GM03348 (cell line): ENCODE measurements at places on chromosomes 13 and 19.

DNA sequence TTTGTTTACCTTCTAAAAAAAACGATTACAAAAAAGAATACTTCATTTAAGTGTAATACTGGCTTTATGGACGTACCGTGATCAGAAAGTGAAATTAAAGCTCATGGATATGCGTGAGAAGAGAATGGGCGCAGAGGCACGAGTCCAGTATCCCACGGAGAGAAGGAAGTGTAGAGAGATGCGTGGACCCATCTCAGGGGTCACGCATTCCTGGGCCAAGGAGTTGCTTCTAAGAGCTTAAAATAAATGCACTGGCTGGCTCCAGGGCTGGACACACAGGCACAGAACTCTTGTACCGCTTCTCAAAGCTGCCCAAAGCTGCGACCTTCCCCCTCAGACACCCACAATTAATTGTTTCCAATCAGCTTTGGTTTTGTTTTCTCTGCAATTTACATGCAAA lies 8.7 kb upstream of the SPC24 start:
- DNase-seq = no peak

DNA sequence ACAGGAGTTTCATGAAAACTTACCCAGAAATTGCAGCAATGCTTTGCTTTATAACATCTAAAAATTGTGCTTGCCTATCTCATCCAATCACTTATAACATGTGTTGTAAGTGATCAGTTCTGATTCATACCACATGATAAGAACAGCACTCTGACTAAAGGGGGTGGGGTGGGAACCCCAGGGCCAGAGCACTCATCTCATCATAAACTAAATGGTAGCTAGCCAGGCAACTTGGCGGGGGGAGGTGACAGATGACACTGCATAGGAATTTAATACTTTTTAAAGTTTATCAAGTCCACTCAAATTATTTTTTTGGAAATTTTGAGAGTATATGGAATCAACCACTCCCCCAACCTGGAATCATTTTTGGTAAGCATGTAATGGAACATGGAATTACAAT lies 42.1 kb downstream of the FOXO1 start:
- DNase-seq = peak; percentile 29

- DNase-seq = no peak
Measured at GRCh38 chr13:24185591-24186232, 25.2 kb downstream of the SPATA13 start.

GRCh38 chr13:42753697-42754096 lies 27.7 kb upstream of the FAM216B start:
- no peak for DNase-seq

- no peak for DNase-seq
Measured at GRCh38 chr13:100755891-100756290, 81.3 kb upstream of the TMTC4 start.

DNA sequence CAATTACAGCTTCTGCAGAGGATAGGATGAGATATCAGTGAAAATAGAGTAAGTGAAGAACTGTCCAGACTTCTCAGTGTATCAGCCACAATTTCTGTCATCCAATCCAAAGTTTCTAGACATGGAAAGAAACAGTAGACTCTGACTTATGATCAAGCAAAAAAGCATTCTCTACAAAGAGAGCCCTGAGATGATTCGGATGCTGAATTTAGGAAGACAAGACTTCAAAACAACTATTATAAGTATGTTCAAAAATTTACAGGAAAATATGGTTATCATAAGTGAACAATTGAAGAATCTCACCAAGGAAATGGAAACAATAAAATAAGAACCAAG lies 238.2 kb upstream of the IRS2 start:
- no peak for DNase-seq

DNA sequence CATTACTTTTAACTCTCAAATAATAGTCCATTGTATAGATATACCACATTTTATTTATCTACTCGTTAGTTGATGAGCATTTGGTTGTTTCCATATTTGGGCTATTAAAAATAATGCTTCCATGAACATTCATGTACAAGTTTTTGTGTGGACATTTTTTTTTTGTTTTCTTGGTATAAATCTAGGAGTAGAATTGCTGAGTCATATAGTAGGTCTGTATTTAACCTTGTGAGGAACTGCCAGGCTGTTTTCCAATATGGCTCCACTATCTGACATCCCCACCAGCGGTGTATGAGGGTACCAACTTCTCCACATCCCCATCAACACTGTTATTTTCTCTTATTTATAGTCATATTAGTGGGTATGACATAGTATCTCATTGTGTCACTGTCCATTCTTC lies 143.1 kb downstream of the RAP2A start:
- no peak for DNase-seq

DNA sequence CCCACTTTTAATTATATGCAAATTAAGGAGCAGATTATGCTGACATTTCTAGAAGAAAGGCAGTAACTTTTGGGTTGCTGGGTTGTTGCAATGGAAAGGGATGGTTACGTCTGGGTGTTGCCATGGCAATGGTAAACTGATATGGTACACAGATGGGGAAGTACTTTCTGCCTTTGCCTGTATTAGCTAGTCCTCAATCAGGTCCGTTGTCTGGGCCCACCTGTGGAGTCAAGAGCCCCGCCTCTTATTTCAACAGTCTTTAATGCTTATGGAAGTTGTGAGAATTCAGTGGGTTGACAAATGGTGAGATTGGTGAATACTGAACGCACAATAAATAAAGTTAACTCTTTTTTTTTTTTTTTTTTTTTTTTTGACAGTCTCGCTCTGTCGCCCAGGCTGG lies 30.6 kb upstream of the DPP9 start:
- no peak for DNase-seq

DNA sequence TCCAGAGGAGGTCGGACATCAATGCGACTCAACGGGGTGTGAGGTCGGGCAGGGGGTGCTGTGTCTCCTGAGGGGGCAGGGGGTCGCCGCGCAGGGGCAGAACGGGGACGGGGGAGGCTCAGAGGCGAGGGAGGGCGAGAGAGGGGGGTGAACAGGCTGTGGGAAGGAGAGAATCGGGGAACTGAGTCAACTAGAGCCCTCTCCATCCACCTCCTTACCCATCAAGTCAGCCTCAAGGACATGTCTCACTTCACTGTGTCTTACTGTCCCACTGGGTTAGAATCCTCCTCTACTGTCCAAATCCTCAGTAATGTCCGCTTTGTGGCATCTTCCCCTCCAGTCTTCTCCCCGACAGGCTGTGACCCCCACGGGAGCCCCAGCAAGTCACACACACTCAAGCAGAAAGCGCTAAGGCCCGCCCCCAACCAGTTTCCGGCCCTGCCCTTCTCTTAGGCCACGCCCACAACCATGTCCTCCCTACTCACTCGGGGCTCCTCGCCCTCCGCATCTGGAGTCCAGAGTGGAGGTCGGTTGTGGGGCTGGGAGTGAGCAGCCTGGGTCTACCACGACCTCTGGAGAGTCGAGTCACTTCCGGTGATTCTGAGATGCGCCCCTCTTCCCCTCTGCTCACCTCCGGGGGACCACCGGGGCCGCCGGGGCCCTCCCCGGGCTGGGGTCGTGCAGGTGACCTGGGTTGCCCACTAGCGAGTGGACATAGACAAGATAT lies 9.3 kb downstream of the PLEKHA4 start:
- no peak for DNase-seq

GRCh38 chr13:45876781-45877180 lies 25.2 kb upstream of the SIAH3 start:
- no peak for DNase-seq

DNA sequence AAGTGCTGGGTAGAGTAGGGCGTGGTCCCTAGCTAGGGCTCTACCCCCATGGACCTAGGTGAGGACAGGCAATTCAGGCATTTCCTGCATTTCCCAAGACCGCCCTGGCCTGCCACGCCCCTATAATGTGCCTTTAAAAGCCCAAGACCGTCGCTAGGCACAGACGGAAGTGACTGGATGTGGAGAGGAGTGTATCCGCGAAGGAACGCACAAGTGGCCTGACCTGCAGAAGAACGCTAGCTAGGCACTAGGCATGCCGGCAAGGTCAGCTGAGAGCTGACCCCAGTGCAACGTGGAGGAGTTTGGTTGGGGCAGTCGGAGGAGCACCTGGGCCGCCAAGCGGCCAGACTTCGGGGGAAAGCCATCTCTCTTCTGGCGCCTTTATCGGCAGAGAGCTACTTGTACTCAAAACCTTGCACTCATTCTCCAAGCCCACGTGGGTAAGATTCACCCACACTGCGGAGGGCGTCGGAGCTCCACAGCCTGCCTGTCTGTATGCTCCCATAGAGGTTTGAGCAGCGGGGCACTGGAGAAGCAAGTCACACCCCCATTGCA lies 370.0 kb downstream of the FGF9 start:
- no peak for DNase-seq

DNA sequence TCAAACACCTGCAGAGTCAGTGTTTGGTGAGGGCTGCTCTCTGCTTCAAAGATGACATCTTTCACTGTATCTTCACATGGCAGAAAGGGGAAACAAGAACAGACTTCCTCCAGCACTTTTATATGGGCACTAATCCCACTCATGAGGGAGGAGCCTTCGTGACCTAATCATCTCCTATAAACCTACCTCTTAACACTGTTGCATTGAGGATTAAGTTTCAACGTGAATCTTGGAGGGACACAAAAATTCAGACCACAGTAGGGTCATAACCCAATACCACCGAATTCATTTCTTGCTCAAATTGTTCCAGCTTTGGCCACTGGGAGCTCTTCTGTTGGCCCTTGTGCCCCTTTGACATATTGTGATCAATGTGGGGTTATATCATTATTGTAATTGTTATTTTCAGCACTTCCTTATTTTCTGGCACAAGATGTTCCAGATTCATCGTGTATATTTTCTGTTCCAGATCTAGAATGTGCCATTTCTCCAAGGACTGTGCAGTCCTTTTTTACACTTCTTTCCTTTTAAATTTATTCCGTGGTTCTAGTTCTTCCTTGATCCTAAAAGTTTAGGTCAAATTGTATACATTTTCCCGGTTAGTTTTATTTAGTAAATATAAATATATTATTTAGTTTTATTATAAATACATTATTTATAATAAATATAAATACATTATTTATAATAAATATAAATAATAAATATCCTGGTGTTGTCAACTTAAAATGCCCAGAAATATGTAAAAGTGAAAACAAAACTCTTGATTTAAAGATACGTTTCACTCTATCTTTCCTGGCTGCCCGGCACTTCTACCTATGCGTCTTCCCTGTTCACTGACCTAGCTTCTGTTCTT lies 35.5 kb upstream of the IGFL4 start:
- no peak for DNase-seq

DNA sequence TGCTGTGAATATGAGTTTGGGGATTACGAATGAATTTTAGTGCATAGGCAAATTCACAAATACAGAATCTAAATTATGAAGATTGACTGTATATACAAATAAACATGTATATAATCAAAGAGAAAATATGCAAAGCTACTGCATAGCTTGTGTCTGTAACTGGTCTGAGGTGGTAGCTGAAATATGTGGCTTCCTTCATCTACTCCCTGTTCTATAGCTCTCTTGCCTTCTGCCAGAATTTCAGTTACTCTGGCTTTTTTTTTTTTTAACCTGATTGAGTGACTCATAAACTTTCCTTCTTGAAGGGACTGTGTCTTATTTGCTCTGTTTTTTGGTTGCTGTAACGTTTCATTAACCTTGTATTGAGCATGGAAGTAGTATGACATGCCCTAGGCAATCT lies 26.6 kb downstream of the DNAJC3 start:
- DNase-seq = no peak

GRCh38 chr13:49821216-49822009 lies 28.9 kb upstream of the KPNA3 start:
- DNase-seq = no peak

- DNase-seq = peak; percentile 21
Measured at GRCh38 chr13:25046274-25046984, 49.5 kb upstream of the PABPC3 start.

- no peak for DNase-seq
Measured at GRCh38 chr13:33520468-33520839, 234.9 kb upstream of the STARD13 start.

DNA sequence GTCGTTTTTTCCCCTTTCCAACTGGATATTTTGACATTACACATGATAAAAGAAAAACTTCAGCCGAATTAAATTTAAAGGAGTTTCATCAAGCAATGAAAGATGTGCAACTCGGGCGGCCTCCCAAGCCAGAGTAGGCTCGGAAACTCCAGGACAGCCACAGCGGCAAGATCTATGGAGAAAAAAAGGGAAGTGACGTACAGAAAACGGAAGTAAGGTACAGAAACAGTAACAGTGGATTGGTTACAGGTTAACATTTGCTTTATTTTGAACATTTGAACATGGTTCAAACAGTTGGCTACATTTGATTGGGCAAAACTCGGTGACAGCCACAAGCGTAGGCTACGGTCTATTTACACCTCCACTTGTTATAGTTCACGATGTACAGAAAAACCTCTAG lies 30.5 kb upstream of the FAM124A start:
- no peak for DNase-seq

DNA sequence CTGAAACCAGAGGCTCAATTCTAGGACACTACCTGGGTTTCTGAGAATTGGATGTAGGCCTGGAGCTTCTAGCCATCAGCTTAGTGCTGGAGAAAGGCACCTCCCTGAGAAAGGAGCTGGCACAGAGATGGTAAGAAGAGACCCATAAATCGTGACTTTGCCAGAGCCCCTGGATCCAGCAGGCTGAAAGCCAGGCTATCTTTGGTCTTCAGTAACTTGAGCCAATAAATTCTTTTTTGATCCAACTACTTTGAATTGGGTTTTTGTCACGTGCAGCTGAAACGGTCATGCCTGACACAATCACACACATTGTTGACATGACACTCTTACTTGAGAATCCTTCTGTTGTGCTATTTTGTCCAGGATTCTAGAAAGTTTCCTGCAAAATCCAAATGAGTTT lies 103.4 kb downstream of the LHFPL6 start:
- no peak for DNase-seq

DNA sequence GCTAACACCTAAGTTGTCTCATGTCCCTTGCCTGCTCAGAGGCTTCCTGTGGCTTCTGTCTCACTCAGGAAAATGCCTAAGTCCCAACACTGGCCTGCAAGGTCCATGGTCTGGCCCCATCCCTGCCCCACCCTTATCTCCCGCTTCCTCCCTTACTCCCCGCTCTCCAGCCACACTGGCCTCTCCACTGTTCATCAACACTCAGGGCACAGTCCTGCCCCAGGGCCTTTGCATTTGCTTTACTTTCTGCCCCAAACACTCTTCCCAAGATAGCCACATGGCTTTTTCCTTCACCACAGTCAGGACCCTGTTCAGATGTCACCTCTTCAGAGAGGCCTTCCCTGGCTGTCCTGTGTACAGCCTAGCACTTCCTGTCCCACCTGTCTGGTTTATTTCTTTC lies 32.1 kb upstream of the IGSF23 start:
- DNase-seq = no peak

DNA sequence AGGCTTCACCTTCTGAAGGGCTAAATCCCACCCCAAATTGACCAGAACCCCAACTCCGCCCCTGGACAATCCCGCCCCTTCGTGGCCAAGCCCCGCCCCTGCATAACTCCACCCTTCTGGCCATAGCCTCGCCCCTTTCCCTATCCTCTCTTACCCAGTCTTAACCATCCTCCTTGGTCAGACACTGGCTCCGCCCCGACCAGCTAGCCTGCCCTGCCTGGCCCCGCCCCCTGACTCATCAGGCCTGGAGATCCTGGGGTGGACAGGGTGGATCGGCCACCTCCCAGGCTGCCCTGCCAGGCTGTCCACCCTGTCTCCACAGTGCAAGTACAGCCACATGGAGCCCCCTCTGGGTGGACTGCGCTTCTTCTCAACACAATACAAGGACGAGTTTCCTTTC lies 8.0 kb upstream of the ZNF358 start:
- DNase-seq = peak; percentile 89

GRCh38 chr13:94332359-94333096 lies 147.0 kb downstream of the DCT start:
- no peak for DNase-seq
